ENCODE measurements at places on chromosomes 7 and 10.

DNA sequence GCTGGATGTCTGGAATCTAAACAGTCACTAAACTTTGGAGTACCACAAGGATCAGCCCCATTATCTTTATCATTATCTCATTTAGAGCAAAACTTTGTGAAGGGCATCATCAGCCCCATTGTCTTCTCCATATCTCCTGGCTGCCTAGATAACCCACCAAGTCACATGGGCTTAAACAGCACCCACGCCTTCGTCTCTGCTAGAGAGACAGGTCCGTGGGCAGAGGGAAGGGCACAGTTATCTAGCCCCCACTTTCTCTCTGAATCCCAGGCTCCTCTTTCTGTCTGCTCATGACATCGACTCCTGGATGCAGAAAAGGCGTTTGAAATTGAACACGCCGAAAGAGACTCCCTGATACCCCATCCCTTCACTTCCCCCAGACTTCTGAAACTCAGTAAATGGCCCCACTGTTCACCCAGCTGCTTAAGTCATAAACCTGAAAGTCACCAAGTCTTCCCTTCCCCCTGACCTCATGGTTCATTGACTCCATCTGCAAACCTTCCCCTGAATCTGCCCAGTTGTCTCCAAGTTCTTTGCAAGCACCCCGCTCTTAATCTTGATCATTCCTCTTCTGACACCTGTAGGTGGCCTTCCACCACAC, 20.9 kb upstream of the PARD3 start:
- no peak for DNase-seq

GRCh38 chr10:24694086-24694485, 29.6 kb downstream of the ARHGAP21 start:
- no peak for DNase-seq

DNA sequence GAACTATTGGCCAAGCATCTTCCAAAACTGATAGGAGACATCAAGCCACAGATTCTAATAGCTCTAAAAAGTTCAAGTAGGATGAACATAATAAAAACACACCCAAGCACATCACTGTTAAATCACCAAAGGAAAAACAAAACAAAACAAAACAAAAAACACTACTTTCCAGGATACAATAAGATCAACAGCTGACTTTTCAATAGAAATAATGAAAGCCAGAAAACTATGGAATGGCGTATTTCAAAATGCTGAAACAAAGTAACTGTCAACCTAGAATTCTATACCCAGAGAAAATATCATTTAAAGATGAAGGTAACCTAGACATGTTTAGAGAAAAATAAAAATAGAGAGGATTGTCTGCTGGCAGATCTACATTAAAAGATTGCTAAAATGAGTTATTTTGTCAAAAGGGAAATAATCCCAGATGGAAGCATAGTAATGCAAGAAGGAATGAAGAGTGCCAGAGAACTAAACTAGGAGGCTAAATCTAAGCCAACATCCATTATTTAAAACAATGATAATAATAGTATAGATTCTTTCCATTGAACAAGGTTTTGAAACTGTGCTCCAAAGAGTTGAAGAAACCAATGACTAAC, 13.9 kb downstream of the TUBAL3 start:
- DNase-seq: no peak

DNA sequence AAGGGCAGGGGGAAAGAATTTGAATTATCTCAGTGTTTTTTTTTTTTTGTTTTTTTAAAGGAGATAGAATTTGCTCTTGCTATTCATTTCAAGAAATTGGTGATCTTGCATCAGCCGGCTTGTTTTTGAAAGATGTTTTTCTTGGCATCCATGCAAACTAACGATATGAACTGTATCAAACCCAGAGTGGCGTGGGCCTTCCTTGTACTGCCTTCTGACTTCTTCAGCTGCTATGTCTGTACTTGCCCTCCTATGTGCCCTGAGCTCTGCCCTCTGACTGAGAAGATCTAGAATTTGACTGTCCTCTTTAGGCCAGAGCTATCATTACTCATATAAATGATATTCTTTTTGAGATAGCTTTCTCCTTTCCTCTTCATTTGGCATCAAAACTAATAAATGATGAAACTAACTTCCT, 183.1 kb downstream of the EXOC4 start:
- no peak for DNase-seq

DNA sequence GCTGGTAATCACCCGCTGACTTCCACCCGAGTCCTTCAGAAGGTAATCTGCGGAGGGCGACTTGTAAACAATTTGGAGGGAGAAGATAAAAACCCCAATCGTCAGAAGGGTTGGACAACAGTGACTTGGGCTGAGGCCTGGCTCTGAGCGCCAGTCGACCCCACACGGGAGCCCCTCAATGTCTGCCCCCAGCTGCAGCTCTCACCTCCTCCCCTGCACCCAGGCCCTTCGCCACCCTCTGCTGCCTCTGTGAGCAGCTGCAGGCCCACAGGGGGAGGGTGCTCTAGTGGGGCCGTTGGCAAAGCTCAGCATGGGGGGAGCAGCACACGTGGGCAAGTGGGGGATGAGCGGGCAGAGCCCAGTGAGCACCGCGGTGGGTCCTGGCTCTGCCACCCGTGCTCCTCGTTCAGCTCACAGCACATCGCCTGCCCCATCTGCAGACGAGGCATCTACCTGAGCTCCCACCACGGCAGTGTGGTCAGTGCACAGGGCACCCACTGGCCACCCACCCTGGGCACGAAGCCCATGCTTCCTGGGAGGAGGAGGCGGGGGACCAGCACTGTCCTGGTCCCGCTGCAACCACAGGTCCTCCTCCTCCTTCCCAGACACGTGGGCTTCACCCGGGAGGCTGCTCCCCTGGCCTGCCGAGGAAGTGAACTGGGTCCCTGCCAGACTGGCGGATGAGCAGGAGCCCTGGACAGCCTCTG, 280.5 kb downstream of the ELFN1 start:
- DNase-seq: no peak

GRCh38 chr10:11163780-11164550, 146.3 kb downstream of the CELF2 start:
- DNase-seq: no peak

DNA sequence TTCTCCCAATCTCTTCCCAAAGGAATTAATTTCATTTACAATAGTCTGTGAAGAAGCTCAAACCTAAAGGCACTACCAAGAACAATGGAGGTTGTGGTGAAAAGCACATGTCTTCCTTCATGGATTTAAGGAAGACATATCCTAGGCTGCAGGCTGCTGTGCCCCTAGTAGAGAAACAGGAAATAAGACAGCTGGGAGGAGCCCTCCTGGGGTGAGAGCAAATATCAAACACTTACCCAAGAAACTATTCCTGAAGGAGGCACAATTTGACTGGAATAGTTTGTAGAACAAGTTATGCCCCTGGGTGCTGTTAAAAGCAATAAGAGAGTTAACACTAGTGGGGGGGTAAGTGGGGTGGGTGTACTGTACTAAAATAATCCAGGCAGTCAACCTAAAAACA, 30.1 kb downstream of the PDZD8 start:
- DNase-seq: no peak

- DNase-seq: no peak
Measured at GRCh38 chr7:50363327-50364060, 59.0 kb downstream of the IKZF1 start.

DNA sequence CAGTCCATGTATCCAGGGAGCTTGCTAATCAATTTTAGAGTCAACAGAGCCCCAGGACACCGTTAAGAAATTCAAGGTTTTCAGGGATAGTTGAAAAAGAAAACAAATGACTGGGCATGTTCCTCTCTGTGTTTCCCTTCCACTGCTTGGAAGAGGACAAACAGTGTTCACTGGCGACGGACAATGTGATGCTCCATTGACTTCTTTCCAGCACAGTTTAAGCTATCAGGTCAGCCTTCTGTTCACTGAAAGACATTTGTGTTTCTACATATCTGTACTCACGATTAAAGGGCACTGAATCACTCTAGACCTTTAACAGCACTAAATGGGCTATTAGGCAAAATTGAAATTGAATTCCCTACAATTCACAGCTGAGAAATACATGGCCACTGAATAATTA, 123.6 kb downstream of the RNLS start:
- DNase-seq: no peak

- DNase-seq: no peak
Measured at GRCh38 chr10:50653142-50653541, 29.4 kb upstream of the SGMS1 start.

DNA sequence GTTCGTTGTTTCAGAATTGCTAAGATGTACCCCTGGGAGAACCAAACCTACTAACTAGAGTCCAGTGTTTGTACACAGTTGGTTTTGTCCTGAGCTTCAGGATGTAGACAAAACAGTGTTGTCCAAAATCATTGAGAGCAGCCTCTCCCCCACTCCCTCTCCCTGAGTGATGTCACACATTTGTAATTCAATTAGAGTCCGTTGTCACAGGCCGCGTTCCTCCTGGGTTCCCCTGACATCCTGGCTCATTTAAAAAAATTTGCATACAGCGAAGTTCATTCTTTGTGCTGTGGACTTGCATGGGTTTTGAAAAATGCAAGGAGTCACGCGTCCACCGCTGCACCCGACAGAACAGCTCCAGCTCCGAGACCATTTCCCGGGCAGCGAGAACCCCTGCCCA, 10.3 kb downstream of the GRIFIN start:
- DNase-seq: no peak

- DNase-seq: peak; percentile 35
Measured at GRCh38 chr7:102042016-102042656, 224.7 kb downstream of the CUX1 start.

- DNase-seq: no peak
Measured at GRCh38 chr10:44761076-44761475, 150.1 kb upstream of the TMEM72 start.

DNA sequence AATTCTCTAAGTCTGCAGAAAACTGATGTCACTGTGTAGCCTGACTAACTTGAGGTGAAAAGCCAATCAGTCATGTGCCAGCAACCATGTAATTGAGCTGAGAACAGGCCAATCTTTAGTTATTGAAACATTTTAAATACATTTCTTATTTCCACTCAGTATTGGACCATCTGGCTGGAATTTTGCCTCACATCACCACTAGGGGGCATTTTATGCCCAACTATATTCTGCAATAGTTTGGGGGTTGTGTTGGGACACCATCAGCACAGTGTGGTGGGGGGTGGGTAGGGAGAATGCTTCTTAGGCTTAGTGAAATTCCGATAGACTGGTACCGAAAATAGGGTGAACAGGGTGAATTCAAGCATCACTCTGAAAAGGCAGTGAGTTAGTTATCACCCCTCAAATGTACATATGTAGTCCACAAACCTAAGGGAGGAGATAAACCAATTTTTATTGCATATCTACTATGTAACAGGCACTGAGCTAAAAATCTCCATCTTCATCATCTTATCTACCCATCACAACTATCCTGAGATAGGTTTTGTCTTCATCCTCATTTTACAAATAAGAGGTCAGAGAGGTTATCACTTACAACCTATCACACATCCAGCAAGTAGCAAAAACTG, 17.8 kb downstream of the NPSR1 start:
- DNase-seq: no peak

DNA sequence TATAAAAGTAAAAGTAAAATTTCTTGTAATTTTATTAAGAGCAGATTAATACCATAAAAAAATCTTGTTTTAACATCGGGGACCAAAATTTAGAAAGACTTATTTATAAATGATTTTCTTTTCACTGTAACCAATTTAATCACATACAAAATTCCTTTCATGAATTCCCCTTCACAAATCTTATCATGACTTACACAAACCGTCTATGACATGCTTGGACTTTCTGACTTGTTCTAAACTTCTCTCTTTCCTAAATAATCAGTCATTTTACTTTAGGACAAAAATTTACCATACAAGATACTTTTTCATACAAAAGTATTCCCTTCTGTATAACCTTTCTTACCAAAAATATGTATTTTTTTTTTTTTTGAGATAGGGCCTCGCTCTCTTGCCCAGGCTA, 9.3 kb downstream of the CROT start:
- DNase-seq: no peak

DNA sequence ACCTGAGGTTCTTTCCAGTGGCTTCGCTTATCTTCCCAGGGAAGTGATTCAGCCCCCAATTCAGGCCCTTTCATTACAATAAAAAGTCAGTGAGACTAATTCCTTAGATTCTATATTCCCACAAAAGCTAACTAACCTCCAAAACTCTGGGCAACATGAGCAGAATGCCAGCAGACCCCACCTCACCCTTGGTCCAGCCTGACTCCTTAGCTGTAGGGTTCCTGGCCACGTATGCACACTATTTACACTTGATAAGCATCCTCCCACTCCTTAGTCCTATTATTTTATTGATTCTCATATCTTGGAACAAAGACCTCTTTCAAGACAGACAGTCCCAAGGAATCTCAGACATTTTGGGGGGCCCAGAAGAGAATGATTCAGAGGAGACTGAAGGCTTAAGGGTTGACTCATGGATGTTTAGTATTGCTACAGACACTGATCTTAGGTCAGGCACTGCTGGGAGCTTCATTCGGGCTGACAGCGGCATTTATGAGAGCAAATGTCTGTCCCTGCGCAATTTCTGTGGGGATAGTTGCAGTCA, 162.6 kb upstream of the GDF10 start:
- no peak for DNase-seq

DNA sequence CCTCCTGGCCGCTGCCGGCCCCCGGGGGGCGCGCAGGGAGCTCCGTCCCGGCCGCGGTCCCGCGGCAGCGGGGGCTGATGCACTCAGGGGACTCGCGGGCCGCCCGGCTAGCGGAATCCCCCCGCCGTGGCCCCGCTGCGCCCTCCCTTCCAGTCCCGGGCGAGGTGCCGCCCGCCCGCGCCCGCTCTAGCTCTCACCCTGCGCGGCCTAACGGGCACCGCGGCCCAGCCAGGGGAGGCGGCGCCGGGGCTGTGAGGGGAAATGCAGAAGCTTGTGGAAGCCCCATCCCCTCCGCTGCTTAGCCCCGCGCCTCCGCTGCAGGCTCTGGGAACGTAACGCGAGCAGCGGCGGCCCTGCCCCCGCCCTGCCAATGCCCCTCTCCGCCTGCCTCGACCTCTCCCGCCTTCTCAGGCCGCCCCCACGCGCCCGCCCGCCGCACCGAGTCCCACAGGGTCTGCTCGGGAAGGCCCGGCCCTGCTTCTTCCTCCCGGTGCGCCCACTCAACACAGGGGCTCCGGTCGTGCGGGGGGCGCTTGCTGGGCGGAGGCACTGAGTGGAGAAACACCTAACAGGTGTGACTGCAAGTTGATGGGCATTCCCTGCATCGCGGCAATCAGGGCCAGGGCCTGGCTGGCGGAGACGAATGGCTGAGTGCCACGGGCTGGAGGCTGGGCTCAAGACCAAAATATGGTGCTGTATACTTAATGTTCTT, 384 bp upstream of the TMEM229A start:
- DNase-seq: peak; percentile 56

GRCh38 chr7:46651561-46652088, 730.6 kb upstream of the IGFBP3 start:
- no peak for DNase-seq

All from sciatic nerve (tissue), 2 donors.